Activated CD4-positive, alpha-beta T cell treated with anti-CD3 and anti-CD28 coated beads, Interleukin-2, amount 50 U/mL, for 24 hours (primary cell): ENCODE measurements at places on chromosomes 6 and 20.

GRCh38 chr6:46312654-46313053 lies 141.9 kb upstream of the ENPP5 start:
- DNase-seq: no peak

- no peak for DNase-seq
Measured at GRCh38 chr6:41497994-41498393, 48.2 kb upstream of the FOXP4 start.

DNA sequence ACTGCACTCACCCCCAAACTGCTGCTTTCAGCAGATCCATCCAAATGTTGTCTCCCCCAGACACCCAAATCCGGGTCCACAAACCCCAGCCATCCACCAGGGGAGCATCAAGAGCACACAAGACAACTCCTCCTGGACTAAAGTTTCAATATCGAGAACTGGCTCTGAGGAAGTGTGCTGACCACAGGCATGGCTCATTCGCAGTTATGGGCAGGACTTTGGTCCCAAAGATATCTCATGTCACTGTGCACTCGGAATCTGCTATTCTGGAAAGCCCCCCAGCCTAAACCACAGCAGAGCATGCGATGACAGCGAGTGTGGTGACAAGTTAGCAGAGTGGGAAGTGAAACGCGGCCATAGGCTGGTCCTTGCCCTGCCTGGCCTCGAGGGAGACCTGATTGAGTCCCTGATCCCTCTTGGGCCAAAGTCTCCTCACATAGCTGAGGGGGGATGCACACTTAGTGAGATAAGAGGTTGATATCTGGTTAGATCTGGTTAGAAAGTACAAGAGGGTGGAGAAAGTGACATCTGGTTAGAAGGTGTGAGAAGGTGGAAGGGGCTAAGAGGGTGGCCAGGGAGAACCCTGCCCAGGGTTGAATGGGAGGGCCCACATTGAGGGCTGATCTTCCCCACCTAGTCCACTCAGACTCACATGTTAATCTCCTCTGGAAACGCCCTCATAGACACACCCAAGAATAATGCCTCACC lies 149.7 kb downstream of the MRPL14 start:
- DNase-seq: no peak

DNA sequence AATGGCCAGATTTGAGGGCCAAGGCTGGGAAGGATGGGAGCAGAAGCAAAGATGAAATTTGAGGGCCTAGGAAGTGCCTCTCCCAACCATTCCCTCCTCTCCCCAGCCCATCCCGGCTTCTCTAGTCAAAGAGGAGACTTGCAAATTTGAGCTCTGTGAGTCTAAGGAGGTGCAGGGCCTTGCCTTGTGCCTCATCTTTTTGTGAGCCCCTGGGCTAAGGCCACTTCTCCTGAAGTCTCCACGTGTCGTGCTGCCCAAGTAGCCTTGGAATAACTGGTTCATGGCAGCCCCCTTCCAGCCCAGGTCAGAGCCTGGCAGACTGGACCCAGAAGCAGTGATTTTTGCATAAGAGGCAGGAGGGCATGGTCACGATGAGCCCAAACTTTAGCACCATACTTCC lies 6.7 kb downstream of the PTGIS start:
- no peak for DNase-seq

GRCh38 chr6:13428583-13429405 lies 58.6 kb downstream of the GFOD1 start:
- no peak for DNase-seq
